ENCODE measurements at places on chromosomes 2 and 18.

GRCh38 chr2:69954084-69954483, 7.3 kb downstream of the ASPRV1 start:
- no peak for DNase-seq

GRCh38 chr18:57469884-57470283, 34.7 kb downstream of the ONECUT2 start:
- no peak for DNase-seq

DNA sequence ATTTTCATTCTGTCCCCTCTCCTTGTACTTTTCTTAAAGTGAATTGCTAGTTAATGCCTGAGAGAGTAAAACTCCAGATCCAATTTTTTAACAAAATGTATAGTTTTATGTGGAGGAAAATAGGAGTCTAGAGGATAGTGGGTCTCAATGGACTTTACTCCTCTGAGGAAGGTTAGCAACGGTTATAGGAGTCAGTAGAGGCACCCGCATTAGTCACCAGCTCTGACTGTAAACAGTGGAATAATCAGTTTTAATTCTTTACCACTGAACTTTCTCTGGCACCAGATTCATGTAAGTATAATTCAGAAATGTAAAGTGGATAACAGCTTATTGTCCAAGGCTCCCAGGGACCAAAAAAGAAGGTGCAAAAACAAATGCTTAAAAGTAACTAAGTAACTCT, 38.7 kb upstream of the HNMT start:
- DNase-seq: no peak

DNA sequence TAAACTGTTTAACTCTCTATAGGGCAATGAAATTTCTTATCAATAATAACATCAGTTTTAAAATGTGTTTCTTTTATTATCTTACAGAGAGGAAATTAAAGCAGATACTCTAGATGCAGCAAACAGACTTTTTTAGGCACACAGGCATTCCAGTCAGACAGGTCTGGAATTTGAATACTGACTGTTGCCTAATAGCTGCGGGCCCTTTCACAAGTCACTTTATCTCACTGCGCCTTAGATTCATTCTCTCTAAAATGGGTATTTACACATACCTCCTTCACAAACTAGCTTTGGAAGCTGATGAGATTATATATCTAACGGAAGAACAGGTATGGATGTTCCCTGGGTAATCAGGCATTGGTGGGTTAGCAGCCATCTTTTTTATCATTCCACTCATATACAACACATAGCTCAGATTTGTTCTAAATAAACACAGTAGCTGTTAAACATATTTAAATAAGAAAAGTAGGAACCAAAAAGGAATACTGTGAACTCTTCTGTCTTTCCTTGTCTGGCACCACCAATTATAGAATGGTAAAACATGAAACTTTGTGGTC, 104.2 kb downstream of the LRP2 start:
- DNase-seq: no peak

- DNase-seq: no peak
Measured at GRCh38 chr2:171712051-171712450, 24.8 kb downstream of the DYNC1I2 start.

GRCh38 chr2:81545626-81546025, 1241.1 kb upstream of the LRRTM1 start:
- no peak for DNase-seq

DNA sequence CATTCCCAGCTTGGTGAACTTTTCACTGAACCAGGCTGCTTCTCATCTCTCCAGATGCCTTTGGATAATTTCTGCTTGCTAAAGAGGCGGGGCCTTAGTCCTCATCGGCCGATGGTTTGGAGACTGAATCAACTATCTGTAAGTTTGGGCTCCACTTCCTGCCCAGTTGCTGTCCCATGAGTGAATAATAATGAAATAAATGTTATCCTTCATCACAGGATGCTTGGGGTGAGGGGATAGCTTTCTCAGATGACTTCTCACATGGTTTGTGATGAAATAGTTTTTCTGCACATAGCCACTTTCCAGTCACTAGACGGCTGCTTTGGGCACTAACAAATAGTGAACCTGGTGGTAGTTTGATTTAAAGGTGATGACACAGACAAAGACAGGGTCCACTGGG, 376.6 kb upstream of the TRIB2 start:
- no peak for DNase-seq

- DNase-seq: no peak
Measured at GRCh38 chr2:132419941-132420340, 3.3 kb downstream of the GPR39 start.

DNA sequence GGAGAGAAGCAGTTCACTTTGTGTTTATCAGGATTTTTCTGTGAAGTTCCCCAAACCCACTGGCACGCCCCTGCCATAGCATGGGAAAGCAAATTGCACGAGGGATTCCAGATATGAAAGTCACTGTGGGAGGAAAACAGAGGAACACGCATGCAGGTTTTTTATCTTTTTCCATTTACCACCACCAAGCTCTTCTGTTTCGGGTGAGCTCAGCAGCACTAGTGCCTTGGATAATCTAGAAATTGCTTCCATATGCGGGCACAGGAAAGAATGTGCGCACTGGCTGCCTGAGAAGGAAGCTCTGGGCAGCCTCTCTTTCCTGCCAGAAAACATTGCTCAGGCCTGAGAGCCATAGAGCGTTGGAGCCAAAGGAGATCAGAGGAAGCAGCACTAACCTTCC, 65.9 kb upstream of the WIPF1 start:
- DNase-seq: no peak

- no peak for DNase-seq
Measured at GRCh38 chr18:23238152-23238531, 102.9 kb downstream of the CABLES1 start.

- no peak for DNase-seq
Measured at GRCh38 chr2:232898592-232899543, 28.8 kb downstream of the SNORC start.

DNA sequence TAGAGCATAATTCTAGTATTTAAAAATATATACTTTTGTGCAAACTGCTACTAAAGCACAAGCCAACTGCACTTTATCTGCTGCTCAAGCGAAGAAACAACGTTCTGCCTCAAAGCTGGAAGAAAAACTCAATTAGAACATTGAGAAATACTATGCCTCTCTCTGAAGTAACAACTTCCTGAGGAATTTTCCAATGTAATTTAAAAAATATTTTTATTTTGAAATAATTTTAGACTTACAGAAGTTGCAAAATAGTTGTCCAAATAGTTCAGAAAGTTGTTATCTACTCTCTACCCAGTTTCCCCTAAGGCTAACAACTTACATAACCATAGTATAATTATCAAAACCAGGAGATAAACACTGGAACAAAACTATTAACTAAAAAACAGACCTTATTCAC, 12.3 kb upstream of the POLI start:
- peak; percentile 7 for DNase-seq

DNA sequence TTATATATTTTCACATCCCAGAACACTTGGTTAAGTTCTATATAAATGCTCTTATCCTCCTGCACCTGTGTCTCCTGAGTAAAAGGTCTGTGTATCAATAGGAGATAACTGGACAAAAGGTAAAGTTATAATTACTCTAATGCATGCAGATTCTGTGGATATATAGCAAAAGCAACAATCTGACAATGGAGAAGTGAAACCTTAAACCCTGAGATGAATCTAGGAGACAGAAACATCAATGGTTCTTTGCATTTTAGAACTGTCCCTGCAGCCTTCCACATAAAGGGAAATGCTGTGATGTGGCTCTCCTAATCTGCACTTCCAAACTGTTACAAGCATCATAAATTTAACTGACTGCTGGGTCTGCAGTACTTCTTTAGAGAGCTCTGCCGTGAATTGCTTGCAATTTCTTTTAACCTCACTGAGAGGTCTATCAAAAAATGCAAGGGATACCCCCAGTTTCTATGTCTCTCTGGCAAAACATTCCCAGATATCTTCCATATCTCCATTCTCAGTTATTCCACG, 42.8 kb upstream of the FSIP2 start:
- DNase-seq: no peak

GRCh38 chr2:132374551-132374950, 42.1 kb upstream of the GPR39 start:
- no peak for DNase-seq

DNA sequence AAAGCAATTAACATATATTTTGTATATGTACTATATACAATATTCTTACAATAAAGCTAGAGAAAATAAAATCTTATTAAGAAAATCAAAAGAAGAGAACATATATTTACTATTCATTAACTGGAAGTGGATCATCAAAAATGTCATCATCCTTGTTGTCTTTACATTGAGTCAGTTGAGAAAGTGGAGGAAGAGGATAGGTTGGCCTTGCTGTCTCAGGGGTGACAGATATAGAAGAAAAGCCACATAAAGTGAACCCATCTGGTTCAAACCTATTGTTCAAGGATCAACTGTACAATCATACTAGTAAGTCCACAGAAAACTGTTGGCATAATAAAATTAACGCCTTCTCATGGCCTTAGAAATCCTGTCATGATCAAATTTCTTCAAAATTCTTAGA, 26.6 kb downstream of the SESTD1 start:
- no peak for DNase-seq

DNA sequence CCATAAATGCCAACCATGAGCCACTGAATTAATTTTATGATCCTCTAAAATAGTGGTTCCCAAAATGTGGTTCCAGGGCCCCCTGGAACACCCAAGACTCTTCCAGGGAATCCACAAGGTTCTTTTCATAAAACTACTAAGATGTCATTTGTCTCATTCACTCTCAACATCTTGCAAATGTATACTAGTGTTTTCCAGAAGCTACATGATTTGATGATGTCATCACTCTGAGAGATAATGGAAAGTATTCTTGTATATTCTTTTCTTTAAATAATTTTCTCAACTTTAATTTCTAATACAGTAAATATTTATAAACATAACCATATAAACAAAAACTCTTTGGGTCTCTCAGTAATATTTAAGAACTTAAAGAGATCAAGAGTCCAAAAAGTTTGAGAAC, 57.0 kb downstream of the NRXN1 start:
- DNase-seq: no peak

- no peak for DNase-seq
Measured at GRCh38 chr2:24073816-24074215, 2.3 kb downstream of the SF3B6 start.

- no peak for DNase-seq
Measured at GRCh38 chr2:219001577-219002394, 8.6 kb upstream of the CRYBA2 start.

DNA sequence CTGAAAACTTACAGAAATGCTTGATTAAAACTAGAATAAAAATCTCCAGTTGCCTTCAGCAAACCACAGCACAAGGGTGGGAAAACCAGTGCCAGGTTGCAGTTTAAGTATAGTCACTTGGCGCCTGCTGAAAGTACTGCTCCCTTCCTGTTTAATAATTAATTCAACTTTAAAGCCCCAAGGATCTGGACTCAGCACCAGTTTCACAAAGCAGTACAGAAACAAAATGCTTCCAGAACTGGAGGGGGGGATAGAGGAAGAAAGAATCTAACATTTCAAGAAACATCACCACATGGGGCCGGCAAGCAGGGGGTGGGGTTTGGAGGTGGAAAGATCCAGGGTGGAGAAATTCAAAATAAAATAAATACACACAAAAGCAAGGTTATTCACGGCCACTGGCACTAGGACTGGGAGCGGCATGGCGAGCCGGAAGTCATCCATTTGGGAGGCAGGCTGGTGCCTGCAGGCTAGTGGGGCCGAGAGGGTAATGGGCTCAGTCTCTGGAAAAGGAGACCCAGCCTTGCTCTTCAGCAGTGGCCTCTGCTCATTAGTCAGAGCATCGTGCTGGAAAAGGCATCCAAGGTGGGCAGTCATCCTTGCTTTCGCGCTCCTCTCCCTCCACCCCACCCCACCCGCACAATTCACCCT, 85.8 kb downstream of the POU3F3 start:
- DNase-seq: no peak

DNA sequence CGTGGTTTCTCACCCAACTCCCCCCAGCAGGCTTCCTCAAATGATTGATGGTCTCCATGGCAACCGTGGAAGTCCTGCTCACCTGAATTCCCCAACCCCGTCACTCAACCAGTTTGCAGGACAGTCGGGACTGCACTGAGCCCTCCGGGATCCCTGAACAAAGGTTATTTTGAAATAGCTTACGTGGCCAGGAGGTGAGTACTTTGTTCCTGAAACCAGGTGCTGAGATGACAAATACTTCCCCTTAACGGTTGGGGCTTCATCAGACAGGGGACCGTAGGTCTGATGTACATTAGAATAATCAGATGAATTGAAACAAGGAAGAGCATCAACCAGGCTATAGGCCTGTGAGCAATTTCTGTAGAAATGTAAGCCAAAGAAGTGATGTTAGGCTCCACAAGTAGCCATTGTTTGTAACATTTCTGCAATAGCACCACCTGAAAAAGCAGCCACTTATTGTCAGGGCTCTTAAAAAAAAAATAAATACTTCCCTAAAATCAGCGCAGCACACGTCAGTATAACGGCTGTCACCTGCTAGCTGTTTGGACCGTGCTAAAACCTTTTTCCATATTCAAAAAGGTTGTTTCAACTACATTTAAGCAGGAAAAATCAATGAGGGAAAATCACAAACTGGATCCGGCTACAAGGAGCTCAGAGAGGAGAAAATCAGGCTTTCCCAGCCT, 206.4 kb upstream of the ID2 start:
- DNase-seq: no peak

GRCh38 chr2:182885771-182886170, 19.3 kb upstream of the FRZB start:
- no peak for DNase-seq

GRCh38 chr2:207046724-207047123, 107.4 kb downstream of the CPO start:
- peak; percentile 45 for DNase-seq

DNA sequence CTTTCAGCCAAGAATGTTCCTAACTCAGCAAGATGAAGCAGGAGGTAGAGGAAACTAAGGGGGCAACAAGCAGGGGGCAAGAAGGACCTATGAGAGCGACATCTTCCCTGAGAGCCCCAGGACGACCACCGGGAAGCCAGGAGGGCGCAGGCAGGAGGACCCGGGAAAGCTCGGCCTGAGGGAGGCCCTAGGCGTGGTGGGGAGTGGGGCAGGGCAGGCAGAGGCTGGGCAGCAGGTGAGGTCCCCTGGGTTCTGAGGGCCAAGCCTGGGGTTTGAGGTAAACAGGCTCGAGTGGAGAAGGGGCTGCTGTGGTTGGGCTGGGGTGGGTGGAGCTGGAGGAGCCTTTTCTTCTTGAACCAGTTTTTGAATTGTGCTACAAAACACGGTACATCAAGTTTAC, 1.3 kb upstream of the ALPI start:
- no peak for DNase-seq

GRCh38 chr2:74291218-74291544, 52.0 kb downstream of the SLC4A5 start:
- no peak for DNase-seq

DNA sequence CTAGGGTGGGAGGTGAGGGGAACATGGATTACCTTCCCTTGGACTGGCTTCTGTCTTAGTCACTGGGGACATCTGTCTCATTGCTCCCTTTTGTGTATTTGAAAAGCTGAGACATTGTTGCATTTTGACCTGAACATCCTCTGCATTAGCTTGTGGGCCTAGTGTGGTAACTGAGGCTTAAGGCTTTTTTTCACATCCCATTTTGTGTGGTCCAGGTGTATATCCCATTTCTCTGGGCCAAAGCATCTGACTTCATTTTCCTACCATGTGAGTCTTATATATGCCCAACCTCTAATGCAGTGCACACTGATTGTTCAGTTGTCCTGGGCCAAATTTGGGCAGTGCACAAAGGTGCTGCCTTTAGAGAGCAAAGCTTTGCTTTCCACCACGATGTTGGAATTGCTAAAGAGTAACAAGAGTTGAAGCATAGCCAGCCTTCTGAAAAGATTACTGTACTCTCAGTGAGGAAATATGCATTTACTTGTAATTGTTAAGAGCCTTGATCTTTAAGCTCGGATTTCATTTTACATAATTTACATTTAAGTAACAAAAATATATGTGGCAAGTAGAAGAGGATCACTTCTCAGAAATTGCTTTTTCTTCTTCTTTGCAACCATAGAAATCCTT, 13.3 kb downstream of the PRKCE start:
- DNase-seq: no peak

- no peak for DNase-seq
Measured at GRCh38 chr2:222606306-222606705, 49.6 kb downstream of the FARSB start.

Measured in KG1 (cell line).